Sigmoid colon (tissue), 7 donors: ENCODE measurements at places on chromosomes 1 and 21.

DNA sequence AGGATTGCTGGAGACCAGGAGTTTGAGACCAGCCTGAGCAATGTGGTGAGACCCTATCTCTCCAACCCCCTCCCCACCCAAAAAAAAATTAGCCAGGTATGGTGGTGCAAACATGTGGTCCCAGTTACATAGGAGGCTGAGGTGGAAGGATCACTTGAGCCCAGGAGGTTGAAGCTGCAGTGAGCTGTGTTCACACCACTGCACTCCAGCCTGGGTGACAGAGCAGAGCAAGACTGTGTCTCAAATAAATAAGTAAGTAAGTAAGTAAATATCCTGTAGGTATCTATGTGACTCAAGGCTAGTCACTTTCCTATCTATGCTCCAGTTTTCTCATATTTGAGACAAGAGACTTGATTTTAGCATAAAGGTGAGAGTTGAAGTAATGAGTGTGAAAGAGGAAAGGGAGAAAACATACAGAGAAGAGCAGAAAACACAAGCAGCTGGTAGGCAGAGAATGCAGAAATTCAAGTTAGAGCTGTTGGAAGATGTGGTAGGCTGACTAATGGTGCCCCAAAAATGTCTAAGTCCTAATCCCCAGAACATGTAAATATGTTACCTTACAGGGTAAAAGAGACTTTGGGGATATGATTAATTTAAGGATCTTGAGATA lies 7.5 kb downstream of the PPP1R12B start:
- DNase-seq: no peak

- no peak for DNase-seq
Measured at GRCh38 chr1:182784556-182785171, 4.9 kb upstream of the NPL start.

DNA sequence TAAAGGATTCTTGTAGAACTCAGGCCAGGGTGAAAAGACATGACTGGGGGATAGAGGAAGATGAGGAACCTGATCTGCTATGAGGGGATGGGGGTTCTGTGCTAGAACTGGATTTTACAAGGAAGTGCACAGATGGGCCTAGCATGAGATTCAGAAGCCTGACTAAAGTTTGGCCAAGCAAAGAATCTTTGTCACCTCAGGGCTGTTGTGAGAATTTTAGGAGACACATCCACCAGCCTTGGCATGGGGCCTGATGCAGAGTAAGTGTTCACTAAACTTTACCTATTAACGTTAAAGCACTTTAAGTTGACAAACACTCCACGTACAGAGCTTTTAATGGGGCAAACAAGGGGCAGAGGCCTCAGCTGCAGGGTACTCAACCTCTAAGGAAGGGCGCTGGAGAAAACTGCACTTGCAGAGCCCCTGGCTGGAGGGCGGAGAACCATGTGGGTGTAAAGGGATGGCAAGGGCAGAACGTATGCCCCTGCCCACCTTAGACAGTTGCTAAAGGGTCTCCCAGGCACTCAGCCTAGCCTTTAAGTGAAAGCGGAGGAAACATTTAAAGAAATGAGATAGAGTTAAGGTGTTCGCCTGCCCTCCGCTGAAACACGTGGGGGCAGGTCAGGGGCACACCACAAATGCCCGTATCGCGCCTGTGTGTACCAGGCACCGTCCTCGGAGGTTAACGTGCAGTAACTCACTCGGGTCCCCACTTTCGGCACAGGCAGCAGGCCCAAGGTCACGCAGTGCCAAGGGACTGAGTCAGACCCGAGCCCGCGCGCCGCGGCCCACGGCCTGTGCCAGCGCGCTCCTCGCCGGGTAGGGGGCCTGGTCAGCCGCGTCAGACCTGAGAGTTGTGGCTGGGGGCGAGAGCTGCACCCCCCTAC lies 990 bp upstream of the MRPS6 start:
- peak; percentile 79 for DNase-seq

- no peak for DNase-seq
Measured at GRCh38 chr1:91278754-91279153, 125.9 kb downstream of the HFM1 start.

DNA sequence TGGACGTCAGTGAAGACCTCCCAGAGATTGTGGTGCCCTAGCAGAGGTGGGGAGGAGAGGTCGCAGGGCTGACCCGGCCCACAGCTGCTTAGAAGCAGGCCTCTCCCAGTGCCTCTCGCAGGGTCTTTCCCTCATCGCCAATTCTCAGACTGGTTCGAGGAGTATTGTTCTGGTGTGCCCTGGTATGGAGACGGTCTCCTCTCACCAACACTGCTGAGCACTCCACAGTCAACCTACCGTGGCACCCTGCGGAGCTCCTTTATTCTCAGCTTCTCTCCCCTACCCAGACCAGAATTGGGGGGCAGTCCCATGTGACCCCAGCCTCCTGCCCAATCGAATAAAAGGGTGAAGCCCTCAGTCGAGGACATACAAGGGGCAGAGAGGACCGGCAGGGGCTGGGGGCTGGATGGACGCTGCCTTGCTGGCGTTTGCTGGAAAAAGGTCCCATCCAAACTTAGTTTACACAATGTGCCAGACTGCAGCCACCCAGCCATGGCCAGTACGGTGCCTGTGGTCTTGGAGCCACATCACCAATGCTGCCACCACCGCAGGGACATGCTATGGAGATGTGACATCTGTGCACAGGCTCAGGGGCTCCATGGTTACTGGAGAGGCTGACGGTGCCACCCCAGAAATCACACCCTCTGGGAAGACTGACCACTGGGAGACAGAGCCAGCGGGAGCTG lies 80.8 kb downstream of the STUM start:
- peak; percentile 63 for DNase-seq

DNA sequence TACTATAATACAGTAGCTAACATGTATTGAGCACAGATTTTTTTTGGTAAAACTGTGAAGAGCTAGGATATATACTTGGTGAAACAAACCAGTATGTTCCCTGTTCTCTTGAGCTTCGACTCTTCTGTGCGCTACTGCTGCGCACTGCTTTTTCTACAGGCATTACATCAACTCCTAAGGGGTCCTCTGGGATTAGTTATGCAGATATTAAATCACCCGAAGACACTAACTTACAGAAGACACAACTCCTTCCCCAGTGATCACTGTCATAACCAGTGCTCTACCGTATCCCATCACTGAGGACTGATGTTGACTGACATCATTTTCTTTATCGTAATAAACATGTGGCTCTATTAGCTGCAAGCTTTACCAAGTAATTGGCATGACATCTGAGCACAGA lies 24.7 kb downstream of the LGALS8 start:
- no peak for DNase-seq
